ENCODE measurements at places on chromosomes 3 and 15. TPM values are rescaled to one million over a fixed set of nuclear protein-coding genes. Genes with fewer than 3 reads are reported as not detected.

The CIDEC gene
- 0.14 TPM for total RNA-seq

DNA sequence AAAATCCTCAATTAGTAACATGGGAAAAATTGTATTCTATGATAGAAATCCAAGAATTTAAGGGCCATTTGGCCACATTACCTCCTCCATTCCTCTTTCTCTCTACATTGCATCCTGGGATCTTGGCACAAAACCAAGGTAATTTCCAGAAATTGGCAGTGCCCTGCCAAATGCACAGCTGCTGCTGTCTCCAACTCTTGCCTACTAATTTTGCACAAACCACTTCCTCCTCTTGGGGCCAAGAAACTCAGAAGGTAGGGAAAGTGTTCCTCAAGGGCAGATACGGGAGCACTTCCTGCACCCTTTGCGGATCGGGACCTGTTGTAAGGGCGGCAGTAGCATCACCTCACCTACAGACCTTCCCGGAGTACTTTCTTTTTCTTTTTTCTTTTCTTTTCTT is 57.8 kb downstream of the MAP3K13 start:
- H3K4me1 ChIP-seq: no peaks in the 10 kb centered on the region
- DNase-seq: no peak
- no peak overlapping the region for H3K27ac ChIP-seq
- H3K27me3 ChIP-seq: no peaks in the 10 kb centered on the region
- H3K36me3 ChIP-seq: no peaks in the 10 kb centered on the region
- no peak overlapping the region for H3K4me3 ChIP-seq

- H3K27me3 ChIP-seq: no peaks in the 10 kb centered on the region
- no peak overlapping the region for H3K27ac ChIP-seq
- H3K4me3 ChIP-seq: no peak overlapping the region
- H3K36me3 ChIP-seq: no peaks in the 10 kb centered on the region
- no peaks in the 10 kb centered on the region for H3K4me1 ChIP-seq
Measured at GRCh38 chr3:106333911-106334618, 465.3 kb upstream of the CBLB start.

DNA sequence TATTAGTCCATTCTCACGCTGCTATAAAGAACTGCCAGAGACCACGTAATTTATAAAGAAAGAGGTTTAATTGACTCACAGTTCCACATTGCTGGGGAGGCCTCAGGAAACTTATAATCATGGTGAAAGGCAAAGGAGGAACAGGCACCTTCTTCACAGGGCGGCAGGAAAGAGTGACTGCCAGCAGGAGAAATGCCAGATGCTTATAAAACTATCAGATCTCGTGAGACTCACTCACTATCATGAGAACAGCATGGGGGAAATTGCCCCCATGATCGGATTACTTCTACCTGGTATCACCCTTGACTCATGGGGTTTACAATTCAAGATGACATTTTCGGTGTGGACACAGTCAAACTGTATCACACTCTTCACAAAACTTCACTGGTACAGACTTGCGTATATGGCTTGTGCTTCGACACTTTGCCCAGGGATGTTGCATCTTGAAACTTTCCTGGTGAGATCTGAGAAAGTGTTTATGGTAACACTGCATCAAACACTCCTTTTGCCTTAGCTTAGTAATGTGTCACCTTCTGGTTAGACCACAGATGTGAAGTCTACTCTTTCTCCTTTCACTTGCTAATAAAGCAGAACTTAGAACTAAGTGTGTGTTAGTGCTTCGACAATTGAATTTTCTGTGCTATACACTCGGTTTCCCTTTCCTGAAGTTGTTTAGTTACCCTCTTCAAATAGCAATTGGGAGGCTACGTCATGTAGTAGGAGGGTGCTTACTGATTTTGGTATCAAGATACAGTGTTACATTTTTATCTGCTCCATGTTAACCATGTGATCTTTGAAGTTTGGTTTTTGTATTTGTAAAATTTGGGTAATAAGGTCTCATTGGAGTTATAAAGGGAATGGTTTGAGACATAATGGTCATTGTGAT is 185.7 kb downstream of the LPP start:
- H3K4me3 ChIP-seq: no peak overlapping the region
- DNase-seq: no peak
- H3K36me3 ChIP-seq: peaks cover 6% of the 10 kb centered on the region
- no peaks in the 10 kb centered on the region for H3K27me3 ChIP-seq
- peaks cover 15% of the 10 kb centered on the region for H3K4me1 ChIP-seq
- no peak overlapping the region for H3K27ac ChIP-seq

DNA sequence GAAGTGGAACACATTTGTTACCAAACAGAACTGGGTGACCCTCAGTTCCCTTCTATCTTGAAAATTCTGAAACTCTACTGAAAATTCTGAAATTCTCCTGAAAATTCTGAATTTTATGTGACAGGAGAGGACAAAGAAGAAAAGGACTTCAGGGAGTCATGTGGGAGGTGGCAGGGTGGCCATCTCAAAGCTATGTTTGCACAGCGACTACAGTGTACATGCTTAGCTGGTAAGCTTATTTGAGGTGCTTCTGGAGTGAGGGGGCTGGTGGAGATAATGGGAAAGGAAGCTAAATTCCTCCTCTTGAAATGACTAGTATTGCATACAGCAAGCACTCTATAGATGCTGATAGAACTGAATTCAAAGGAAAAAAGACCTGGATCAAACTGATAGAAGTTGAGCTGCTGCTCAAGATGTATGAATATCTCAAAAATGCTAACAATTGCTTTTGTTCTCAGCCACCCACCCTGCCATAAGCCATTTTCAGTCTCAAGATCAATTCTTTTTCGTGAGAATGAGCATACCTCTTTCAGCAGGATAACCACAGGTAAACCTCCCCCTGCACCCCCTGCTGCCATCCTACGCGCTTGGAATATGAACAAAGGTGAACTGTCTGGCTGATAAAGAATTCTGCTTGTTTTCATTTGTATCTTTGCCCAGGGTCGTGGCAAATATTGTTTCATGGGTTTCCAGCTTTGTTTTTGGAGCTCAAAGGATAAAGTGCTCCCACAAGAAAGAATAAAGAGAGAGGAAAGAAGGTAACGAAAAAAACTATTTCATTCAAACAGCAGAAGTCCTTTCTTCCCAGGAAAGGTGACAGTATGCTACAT is 16.6 kb upstream of the ARHGEF3 start:
- H3K4me1 ChIP-seq: no peaks in the 10 kb centered on the region
- H3K27ac ChIP-seq: no peak overlapping the region
- H3K27me3 ChIP-seq: no peaks in the 10 kb centered on the region
- no peak for DNase-seq
- no peaks in the 10 kb centered on the region for H3K36me3 ChIP-seq

- no peak for DNase-seq
- H3K4me3 ChIP-seq: no peak overlapping the region
- no peaks in the 10 kb centered on the region for H3K27me3 ChIP-seq
- H3K27ac ChIP-seq: no peak overlapping the region
Measured at GRCh38 chr3:32700244-32700643, 15.3 kb downstream of the CNOT10 start.
